NCI-H446 treated with DMSO at 0.1 percent for 48 hours (cell line): ENCODE measurements at places on chromosomes 3 and 15.

- no peak for DNase-seq
Observed at GRCh38 chr3:117762621-117763037, 1053.0 kb downstream of the TUSC7 start.

DNA sequence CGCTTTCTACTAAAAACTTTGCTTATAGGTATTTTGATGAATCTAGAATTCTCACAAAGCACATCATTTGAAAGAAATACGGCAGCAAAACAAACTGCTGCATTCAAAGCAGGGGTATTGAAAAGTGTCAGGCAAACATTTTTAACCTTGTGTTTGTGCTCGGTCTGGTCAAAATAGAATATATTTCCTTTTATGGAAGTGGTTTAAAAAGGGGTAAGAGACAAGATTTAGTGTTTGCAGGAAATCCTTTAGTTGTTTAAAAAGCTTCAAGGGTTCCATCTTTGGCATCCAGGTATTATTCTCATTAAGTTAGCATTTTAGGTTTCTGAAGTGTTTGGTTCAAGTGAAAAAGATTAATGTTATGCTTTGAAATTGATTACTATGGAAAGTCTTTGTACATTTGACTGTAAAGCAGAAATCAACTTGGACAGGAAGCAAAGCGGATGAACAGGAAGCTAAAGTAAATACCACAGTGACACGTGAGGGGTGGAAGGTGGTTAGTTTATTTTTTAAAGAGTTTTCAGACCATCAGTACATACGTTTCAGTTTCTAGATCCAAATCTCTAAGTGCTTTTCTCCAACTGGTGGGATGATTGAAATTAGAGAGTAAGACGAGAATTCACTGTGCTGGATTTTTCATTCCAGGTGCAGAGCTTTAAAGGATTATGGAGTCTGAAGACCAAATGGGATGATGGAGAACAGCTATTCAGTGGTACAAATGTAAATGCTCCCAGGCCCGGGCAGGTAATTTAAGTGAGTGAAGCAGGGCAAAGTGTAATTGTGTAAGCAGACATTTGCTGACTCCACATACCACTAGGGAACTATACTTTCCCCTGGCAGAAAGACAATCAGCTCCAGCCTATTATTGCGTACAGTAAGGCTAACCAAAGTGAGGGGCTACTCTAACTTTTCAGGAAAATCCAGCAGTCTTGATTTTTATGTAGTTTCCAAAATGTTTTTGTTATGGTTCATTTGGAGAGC, 341.8 kb upstream of the TBL1XR1 start:
- no peak for DNase-seq

- DNase-seq: no peak
Observed at GRCh38 chr3:47573190-47574172, 5.2 kb downstream of the CSPG5 start.

- no peak for DNase-seq
Observed at GRCh38 chr15:83283138-83283812, 1.2 kb downstream of the BNC1 start.

DNA sequence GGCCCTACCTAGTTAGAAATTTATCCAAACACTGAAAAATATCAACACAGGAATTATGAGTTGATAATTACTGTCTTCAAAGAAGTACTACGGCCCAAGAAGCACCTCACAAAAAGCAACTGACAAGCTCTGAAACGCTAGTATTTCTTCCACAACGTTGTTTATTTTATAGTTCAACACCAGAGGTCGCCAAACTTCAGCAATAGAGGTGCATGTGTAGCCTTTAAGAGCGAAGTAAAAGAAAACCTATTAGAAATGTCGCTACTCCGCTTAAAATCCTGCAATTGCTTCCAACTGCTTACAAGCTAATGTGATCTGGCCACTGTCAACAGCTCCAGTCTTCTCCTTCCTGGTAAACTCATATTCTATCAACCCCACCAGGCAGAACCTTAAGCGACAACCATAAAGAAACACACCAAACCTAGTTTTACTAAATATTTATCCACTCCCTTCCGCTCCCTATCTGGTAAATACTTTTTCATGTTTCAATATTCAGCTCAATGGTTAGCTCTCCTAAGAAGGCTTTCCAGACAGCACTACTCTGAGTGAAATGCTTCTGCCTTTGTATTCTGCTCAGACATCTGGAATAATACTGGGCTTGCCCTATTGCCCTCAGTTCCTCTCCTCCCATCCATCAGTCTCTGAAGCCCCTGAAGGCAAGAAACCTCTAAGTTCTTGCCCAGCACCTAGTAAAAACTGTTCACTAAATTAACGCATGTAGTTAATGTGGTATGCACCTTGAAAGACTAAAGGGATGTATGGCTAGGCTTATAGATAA, 110.2 kb downstream of the NR1I2 start:
- peak; percentile 65 for DNase-seq

DNA sequence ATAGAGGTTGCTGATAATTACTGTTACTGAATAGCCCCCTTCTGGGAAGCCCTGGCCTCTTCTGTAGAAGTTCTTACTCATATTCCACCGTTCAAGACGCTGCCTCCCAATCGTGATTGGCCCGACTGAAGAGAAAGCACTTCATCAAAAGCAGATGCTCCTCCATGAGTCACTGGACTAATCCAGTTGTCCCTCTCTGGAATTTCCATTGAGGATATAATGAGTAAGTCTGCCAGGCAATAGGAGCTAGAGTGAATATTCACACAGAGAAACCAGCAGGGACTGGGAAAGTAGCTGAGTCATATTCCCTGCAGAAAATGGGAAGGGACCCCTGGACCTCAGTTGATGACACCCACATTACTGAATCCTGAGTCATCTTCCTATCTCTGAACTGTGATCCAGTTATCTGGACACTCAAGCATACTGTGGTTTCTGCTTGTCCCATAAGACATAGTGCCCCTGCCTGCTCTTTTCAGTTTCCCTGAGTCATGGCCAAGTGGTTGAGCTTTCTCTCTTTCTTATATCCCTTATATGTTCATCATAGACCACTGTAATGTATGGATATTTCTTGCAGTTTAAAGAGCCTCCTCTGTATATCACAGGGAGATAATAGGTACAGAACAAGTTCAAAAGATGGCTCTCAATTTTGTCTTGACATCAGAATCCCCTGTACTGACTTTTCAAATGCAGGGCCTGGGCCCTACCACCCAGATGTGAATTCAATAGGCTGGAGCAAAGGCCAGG, 151.2 kb upstream of the CDIN1 start:
- no peak for DNase-seq
